Activated T-helper 1 cell treated with anti-CD3 and anti-CD28 coated beads, Interleukin-12 subunit alpha, Interleukin-12 subunit beta, Interleukin-2, Interleukin-4 antibody, amounts not matched to agents 30 ng/mL and 10 ng/mL and 1 ng/mL, durations not matched to agents 14 hours and 24 hours and 36 hours (primary cell): ENCODE measurements at places on chromosomes 6 and 20. TPM values are rescaled to one million over a fixed set of nuclear protein-coding genes. Genes with fewer than 3 reads are reported as not detected.

HMGCLL1 gene
- not detected in 2 replicates for total RNA-seq

CDSN gene
- not detected in 2 replicates for total RNA-seq

TREML1 gene
- not detected in 2 replicates for total RNA-seq

GSTA2 gene
- not detected in 2 replicates for total RNA-seq

GLP1R gene
- total RNA-seq, result 0.18 TPM in 1 of 2 replicates, not detected in the other

NOX3 gene
- total RNA-seq, result not detected in 2 replicates

FKBP5 gene
- 60.9 and 62.4 TPM in 2 replicates for total RNA-seq

MYL9 gene
- total RNA-seq, result 0.26 TPM in 1 of 2 replicates, not detected in the other

RTF2 gene
- total RNA-seq, result 106 and 113 TPM in 2 replicates

GRCh38 chr6:89793586-89793985 lies 26.0 kb downstream of the MDN1 start:
- no peak overlapping the region for H3K27ac ChIP-seq
- no peaks in the 10 kb centered on the region for H3K27me3 ChIP-seq
- H3K4me3 ChIP-seq, result peak overlapping the region; percentile 62
- H3K36me3 ChIP-seq, result peaks cover 41% of the 10 kb centered on the region
- peaks cover 29% of the 10 kb centered on the region for H3K4me1 ChIP-seq
- DNase-seq, result no peak

GRCh38 chr6:105882828-105883227 lies 203.3 kb upstream of the PRDM1 start:
- H3K27me3 ChIP-seq, result peaks cover 9% of the 10 kb centered on the region
- DNase-seq, result no peak
- H3K4me1 ChIP-seq, result peaks cover 81% of the 10 kb centered on the region
- no peak overlapping the region for H3K27ac ChIP-seq
- no peak overlapping the region for H3K4me3 ChIP-seq
- peaks cover 11% of the 10 kb centered on the region for H3K36me3 ChIP-seq

- H3K27ac ChIP-seq, result no peak overlapping the region
- H3K4me3 ChIP-seq, result no peak overlapping the region
- H3K4me1 ChIP-seq, result peaks cover 10% of the 10 kb centered on the region
Measured at GRCh38 chr6:14294270-14294951, 176.8 kb downstream of the CD83 start.

- no peak overlapping the region for H3K4me3 ChIP-seq
- H3K27me3 ChIP-seq, result no peaks in the 10 kb centered on the region
- DNase-seq, result no peak
Measured at GRCh38 chr20:3532089-3532615, 61.3 kb downstream of the ATRN start.

DNA sequence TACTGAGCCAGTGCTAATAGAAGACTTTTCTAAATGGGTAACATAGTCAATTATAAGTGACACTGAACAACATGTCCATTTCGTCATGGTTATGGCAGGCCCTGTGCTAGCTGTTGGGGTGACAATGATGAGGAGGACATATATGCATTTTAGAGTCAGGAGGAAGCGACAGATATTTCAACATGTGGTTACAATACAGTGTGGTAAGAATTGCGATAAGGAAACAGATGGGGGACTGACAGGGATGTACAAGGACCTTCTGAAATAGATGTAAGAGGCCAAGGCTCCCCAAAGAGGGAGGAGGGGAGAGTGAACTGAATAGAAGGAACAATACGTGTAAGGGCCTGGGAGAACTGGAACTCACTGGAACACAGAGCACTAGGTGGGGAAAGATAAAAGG lies 11.7 kb downstream of the MMP24 start:
- no peaks in the 10 kb centered on the region for H3K27me3 ChIP-seq
- DNase-seq, result no peak
- peaks cover 10% of the 10 kb centered on the region for H3K4me1 ChIP-seq
- no peak overlapping the region for H3K27ac ChIP-seq
- no peak overlapping the region for H3K4me3 ChIP-seq

- H3K27ac ChIP-seq, result no peak overlapping the region
- H3K36me3 ChIP-seq, result no peaks in the 10 kb centered on the region
- H3K4me1 ChIP-seq, result no peaks in the 10 kb centered on the region
- peaks cover 4% of the 10 kb centered on the region for H3K27me3 ChIP-seq
Measured at GRCh38 chr20:1870792-1871550, 24.2 kb upstream of the SIRPA start.

GRCh38 chr6:105785066-105785811 lies 300.9 kb upstream of the PRDM1 start:
- H3K4me1 ChIP-seq, result peaks cover 78% of the 10 kb centered on the region
- H3K27ac ChIP-seq, result peak overlapping the region; percentile 19
- H3K27me3 ChIP-seq, result no peaks in the 10 kb centered on the region
- no peak for DNase-seq
- H3K36me3 ChIP-seq, result peaks cover 16% of the 10 kb centered on the region
- H3K4me3 ChIP-seq, result no peak overlapping the region

DNA sequence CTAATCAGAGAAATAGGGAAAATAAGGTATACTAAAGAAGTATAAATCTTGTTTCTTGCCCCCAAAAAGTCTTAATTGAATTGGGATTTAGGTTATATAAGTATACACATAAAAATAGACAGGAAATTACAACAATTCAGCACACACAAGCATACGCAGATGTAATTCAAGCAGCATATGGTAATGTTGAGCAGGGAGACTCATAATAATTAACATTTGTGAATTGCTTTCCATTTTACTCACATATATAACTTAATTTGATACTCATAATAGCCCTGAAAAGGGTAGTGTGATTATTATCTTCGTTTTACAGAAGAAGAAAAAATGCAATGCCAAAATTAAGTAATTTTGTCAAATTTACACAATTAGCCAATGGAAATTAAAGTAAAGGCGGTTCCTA lies 313.5 kb upstream of the ECI2 start:
- H3K4me1 ChIP-seq, result no peaks in the 10 kb centered on the region
- no peak for DNase-seq
- H3K36me3 ChIP-seq, result no peaks in the 10 kb centered on the region
- no peak overlapping the region for H3K4me3 ChIP-seq
- peaks cover 2% of the 10 kb centered on the region for H3K27me3 ChIP-seq
- H3K27ac ChIP-seq, result no peak overlapping the region

GRCh38 chr6:3031857-3032640 lies 32.4 kb downstream of the NQO2 start:
- no peak overlapping the region for H3K4me3 ChIP-seq
- peaks cover 13% of the 10 kb centered on the region for H3K4me1 ChIP-seq
- no peak overlapping the region for H3K27ac ChIP-seq
- peaks cover 27% of the 10 kb centered on the region for H3K27me3 ChIP-seq
- H3K36me3 ChIP-seq, result peaks cover 3% of the 10 kb centered on the region
